Kidney tubule cell (primary cell): ENCODE measurements at places on chromosomes 13 and 19.

GRCh38 chr19:38545596-38545995 lies 72.2 kb downstream of the MAP4K1 start:
- DNase-seq = no peak

DNA sequence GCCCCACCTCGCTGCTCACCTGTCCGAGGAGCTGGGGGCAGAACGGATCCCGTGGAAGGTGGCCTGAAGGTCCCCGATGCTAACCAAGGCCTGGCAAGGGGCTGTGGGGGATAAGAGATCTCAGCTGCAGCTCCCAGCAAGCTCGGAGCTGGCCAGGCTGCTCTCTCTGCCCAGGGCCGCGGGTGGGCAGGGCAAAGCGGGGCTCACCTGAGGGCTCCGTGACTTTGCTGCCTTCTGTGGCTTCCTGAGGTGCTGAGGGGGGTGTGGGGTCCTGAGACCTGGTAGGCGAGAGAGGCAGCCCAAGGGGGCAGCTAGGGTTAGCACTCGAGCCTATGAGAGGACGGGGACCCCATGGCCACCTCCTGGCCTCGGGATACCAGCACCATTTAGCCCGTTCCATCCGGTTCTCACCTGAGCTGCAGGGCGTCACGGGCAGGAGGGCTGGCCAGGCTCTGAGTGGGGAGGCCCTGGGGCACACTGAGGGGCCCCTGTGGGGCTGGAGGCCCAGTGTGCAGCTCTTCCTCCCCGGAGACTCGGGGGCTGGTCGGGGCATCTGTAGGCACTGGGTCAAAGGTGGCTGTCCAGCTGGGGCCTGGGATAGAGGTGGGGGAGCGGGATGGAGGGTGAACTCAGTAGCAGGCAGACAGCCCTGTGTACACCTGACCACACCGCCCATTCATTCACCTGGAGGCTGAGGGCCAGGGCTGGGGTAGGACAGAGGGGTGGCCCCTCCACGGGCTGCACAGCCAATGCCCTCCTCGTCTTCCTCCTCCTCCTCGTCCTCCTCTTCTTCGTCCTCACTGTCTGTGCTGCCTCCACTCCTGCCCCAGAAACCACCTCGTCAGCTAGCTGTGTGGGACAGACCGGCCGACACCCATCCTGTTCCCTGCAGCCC lies 3.1 kb upstream of the TMEM86B start:
- DNase-seq = no peak

GRCh38 chr19:6064336-6065073 lies 45.8 kb downstream of the RFX2 start:
- DNase-seq = peak; percentile 80

DNA sequence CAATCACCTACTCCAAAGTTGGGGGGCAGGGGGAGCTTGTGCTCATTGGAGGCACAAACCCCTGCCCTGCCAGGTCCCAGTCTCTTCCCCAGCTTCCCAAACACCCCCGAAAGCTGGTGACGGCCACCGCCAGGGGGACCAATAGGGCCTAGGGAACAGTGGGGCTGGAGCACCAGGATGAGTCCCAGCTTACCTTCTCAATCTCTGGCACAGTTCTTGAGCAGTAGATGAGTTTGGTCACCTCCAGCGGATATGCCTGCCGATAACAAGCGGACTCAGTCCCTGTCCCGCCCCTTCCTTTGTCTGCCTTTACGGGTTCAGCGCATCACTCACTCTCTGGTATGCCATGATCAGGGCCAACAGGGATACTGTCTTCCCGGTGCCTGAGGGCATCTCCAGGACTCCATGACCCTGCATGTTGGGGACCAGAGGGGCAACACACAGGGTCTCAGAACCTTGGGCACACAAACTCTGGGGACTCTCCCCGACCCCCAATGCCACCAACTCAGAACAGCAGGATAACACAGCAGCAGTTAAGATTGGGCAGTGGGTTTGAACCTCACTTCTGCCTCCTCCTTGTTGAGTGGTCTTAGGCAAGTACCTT lies 1.5 kb downstream of the ERCC2 start:
- DNase-seq = no peak

DNA sequence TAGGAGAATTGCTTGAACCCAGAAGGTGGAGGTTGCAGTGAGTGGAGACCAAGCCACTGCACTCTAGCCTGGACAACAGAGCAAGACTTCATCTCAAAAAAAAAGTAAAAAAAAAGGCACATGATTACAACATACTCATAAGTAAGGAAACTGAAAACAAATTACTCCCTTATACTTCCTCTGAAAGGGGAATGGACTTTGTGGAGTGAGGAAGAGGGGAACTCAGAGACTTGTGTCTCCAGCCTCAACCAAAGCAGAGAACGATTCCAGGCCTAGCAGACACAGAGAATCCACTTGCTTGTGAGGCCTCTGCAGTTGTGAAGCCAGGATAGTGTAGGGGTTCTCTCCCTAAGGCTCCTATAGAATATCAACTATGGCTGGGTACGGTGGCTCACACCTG lies 4.3 kb upstream of the LATS2 start:
- DNase-seq = no peak

GRCh38 chr13:95607366-95607765 lies 37.1 kb downstream of the DZIP1 start:
- peak; percentile 87 for DNase-seq

- no peak for DNase-seq
These were observed 99.2 kb upstream of the KLF5 start for GRCh38 chr13:72959643-72960042.

DNA sequence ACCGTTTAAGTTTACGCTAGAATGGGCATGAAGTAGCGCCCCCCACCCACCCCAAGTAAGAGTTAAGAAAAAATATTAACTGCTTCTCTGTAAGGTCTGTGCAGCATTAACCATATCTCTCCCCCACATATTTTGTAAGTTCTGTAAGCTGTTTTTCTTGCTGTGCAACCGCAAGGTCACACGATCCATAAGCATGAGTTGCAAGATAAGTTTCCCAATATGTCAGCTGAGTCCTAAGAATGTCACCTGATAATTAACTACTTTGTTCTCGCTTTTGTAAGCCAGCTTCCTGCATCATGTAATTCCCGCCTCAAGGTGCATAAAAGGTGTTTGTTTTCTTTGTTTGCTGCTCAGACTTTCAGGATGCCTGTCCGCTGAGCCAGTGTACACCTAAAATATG lies 187.0 kb downstream of the MYO16 start:
- DNase-seq = peak; percentile 89

DNA sequence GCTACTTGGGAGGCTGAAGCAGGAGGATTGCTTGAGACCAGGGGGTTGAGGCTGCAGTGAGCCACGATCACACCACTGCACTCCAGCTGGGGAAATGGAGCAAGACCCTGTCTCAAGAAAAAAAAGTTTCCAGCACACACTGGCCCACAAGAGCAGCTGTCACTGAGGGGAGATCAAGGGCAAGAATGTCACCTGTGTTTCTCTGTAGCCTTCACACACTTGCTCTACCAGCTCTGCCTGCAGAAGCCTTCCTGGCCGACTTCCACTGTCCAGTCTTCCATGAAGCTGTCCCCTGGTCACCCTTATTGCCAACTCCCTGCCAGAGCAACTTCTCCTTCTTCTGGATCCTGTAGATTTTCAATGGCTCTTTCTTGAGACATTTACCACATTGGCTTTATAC lies 158.0 kb downstream of the KCTD15 start:
- DNase-seq = no peak

GRCh38 chr13:113869263-113869662 lies 5.4 kb upstream of the GAS6 start:
- DNase-seq = no peak

GRCh38 chr13:27128825-27129627 lies 42.6 kb downstream of the USP12 start:
- DNase-seq = no peak
